ENCODE measurements at places on chromosomes 4 and X.

DNA sequence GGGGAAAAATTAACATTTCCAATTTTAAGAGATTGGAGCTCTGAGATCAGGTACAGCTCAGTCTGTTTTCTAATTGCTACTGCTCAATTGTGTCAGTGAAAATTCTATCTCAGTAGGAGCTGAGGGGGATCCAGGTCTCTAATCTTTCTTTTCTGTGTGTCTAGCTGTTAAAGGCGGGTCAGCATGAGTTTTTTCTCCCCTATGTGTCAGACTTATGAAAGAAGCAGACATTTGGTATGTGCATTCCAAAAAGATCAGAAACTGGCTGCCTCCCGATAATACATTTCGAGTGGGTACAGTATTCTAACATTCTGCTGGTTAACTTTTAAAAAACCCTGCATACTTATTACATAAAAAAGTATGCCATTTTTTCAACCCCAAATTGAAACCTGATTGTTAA is 72.4 kb downstream of the PCDH7 start:
- DNase-seq: no peak

- DNase-seq: no peak
Measured at GRCh38 chrX:110081320-110081719, 78.4 kb downstream of the TMEM164 start.

DNA sequence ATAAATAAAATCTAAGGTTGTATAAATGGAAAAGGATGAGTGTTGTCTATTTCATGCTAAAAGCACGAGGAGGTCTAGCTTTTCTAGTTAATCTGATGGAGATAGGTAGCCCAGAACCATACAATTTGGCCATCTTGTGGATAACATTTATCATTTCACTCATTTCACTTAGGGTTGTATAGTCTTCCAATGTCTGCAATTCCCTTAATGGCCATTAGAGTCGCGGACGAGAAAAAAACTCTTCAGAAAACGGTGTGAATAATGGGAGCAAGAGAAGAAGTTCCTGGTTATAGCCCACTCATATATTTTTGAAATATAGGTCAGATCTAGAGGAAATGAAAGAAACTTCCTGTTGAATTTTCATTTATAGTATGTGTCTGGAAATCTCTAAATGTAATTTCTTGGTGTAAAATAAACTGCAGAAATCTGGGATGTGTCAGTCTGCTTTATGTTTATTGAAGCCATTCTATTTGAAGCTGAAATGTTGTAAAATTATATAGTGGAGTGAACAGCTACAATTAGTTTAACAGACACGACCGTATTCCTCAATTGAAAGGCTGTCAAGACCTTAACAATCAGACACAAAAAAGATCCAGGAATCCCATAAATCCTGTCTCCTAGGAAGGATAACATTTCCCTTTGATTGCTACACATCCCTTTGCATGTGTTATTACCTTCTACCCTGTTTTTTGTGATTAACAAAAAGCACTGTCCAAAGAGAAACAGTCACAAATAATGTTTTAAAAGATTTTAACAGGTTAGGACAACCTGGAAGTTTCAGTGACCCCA is 47.7 kb upstream of the MGST2 start:
- DNase-seq: no peak

- DNase-seq: no peak
Measured at GRCh38 chr4:80196922-80197573, at the start of gene PRDM8. Gene PRDM8 (plus strand): TSS chr4:80197503. CDS start chr4:80200081, 2,578 bp downstream.

GRCh38 chrX:131330735-131331134 is 41.6 kb upstream of the IGSF1 start:
- no peak for DNase-seq

GRCh38 chrX:128458888-128459287 is 406.7 kb upstream of the ACTRT1 start:
- peak; percentile 14 for DNase-seq

DNA sequence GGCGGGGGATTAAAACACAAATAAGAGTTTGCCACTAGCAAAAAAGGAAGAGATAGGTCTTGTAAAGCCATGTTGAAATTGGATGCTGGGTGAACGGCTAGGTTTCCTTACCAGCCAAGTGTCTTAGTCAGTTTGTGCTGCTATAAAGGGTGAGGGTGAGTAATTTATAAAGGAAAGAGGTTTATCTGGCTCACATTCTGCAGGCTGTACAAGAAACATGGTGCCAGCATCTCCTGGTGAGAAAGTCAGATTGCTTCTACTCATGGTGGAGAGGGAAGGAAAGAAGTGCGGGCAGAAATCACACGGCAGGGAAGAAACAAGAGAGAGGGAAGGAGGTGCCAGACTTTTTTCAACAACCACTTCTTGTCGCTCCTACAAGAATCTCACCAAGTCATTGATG is 507.5 kb downstream of the SPOCK3 start:
- no peak for DNase-seq

GRCh38 chr4:136441629-136442282 is 1090.5 kb downstream of the PCDH18 start:
- DNase-seq: no peak

- DNase-seq: no peak
Measured at GRCh38 chrX:30301963-30302362, 7.2 kb downstream of the NR0B1 start.

DNA sequence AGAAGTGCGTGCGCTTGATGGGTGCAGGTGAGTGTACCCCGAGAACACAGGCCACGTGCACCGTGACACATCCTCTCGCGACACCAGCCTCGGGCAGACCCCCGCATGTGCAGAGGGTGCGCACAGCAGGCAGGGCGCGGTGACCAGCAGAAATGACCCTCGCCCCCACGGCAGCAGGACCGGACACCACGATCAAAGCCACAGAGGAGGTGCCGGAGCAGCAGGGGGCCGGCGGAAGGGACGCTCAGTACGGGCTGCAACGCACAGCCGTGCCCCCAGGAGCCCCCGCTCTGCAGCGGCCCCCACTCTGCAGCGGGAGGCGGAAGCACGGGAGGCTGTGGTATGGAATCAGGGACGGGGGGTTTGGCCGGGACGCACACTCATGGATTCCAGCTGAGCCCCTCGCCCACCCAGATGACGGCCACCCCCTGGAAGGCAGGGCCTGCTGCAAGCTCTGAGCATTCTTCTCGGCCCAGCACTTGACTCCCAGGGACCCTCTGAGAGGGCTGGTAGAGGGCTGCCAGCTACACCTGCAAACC is 17.1 kb downstream of the PPP2R3B start:
- no peak for DNase-seq

GRCh38 chr4:121829511-121829910 is 5.8 kb upstream of the CCNA2 start:
- no peak for DNase-seq

- no peak for DNase-seq
Measured at GRCh38 chr4:5381961-5382441, 326.4 kb downstream of the EVC2 start.
